ENCODE measurements at places on chromosomes 2 and 18.

DNA sequence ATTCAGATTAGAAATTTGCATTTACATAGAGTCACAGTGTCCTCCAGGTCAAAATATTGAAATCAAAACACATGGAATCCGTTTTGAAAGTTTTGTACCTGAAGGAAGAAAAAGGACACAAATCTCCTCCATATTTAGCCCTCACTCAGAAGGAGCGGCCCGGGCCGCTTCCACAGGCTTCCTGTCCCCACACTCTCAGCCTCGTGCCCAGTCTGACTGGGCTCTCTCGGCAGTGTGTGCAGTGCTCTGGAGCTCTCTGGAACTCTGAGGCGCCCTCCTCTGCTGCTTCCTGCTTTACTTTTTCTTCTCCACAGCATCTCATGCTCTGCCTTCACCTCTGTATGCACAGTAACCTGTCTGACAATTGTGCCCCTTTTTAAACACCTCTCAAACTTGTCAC lies 22.2 kb upstream of the ZFP36L2 start:
- no peak for DNase-seq

GRCh38 chr2:48543895-48544294 lies 13.9 kb downstream of the STON1 start:
- no peak for DNase-seq

DNA sequence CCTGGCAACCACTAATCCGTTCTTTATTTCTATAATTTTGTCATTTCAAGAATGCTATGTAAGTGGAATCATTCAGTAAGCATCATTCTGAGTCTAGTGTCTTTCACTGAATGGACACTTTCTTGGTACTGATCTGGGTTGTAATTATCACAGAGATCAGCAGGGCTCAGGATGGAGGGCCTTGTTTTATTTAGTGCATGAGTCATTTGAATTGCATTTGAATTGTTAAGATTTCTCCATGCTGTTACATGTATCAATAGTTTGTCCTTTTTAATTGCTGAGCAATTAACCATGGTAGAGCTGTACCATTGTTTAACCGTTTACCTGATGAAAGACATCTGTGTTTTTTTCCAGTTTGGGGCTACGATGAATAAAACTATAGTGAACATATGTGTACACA lies 256.4 kb downstream of the THSD7B start:
- no peak for DNase-seq

GRCh38 chr18:55522011-55522410 lies 66.0 kb downstream of the TCF4 start:
- no peak for DNase-seq

DNA sequence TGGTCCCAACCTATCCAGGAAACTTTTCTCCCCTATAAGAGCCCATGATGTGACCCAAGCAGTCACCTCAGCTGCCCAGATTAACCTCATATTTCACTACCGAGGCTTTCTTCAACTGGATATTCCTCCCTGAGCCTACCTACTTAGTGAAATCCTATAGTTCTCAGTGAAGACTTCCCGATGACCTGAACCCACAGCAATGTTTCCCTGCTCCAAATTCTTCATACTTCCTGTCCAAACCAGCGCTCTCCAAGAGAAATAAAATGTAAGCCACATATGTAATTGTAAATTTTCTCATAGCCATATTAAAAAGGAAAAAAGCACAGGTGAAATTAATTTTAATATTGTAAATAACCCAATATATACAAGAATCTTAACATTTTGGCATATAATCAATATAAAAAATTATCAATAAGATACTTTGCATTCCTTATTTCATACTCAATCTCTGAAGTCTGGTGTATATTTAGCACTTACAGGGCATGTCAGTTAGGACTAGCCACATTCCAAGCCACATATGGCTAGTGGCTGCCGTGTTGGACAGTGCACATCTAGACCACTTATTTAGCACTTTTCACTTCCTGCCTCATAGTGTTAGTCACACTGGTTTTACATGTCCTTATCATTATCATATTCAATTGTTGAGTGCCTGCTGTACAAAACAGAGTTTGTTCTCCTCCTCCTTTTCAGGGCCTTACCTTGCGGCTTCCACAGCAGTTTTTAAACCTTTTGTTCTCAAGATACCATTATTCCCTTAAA lies 1.9 kb upstream of the STAT4 start:
- DNase-seq: no peak

- no peak for DNase-seq
Measured at GRCh38 chr2:123851281-123851680, 173.8 kb upstream of the CNTNAP5 start.

DNA sequence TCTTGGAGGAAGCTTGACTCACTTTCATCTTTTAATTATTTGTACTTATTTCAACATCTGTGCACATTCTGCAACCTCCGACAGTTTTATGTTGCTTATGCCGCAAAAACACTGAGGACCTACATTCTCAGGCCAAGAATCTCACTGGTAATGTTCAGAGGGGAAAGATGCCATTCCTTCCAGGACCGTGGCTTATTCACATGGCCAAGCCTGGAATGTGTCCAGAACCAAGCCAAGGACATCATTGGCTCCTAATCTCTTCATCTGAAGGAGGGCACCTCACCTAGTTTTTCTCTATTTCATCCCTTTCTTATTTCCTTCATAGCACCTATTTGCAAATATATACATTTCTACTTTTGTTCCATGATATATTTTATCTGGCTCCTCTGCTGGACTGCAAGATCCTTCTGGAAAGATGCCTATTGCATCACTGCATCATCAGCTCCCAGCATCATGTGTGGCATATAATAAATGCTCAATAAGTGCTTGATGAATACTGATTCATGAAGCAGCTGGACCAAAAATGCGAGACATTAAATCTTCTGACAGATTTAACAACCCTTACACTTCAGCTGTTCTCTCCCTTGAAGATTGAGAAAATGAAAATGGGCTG lies 377.1 kb downstream of the TNS1 start:
- no peak for DNase-seq

DNA sequence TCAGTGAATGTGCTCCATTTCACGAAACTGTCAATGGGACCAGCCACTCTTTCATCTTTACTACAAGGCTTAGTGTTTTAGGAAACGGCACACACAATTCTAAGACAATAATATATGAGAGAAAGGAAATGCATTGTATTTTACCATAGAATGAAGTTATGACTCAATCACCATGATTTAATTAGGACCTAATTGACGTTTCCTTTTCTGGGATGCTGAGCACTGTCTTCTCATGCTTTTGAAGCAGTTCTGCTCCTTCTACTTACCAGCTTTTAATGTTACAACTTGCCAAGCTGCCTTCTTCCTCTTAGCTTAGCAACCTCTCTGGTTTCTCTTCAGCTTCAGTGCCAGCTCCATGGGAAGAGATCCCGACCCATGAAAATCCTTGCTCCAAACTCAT lies 94.3 kb upstream of the SERPINE2 start:
- DNase-seq: no peak

DNA sequence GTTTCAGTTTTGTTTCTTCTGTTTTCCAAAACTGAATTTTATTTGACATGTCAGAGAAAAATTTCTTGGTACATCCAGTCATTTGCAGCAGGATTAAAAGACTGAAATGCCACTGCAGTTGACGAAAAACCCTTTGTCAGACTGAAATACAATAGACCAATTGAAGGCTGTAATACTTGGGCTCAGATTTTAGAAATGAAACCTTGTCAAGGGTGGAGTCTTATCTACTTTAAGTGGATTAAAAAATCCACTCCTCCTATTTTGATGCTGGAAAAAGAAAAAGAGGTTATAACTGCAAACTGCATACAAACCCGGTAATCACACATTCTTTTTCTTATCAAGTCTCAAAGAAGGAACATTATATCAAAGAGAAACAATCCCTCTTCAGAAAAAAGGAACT lies 80.2 kb upstream of the NEUROD1 start:
- no peak for DNase-seq

GRCh38 chr2:67876176-67876575 lies 186.6 kb downstream of the C1D start:
- DNase-seq: no peak

- DNase-seq: no peak
Measured at GRCh38 chr18:23226391-23226790, 91.1 kb downstream of the CABLES1 start.

GRCh38 chr2:227186751-227187150 lies 22.3 kb downstream of the COL4A3 start:
- DNase-seq: no peak

DNA sequence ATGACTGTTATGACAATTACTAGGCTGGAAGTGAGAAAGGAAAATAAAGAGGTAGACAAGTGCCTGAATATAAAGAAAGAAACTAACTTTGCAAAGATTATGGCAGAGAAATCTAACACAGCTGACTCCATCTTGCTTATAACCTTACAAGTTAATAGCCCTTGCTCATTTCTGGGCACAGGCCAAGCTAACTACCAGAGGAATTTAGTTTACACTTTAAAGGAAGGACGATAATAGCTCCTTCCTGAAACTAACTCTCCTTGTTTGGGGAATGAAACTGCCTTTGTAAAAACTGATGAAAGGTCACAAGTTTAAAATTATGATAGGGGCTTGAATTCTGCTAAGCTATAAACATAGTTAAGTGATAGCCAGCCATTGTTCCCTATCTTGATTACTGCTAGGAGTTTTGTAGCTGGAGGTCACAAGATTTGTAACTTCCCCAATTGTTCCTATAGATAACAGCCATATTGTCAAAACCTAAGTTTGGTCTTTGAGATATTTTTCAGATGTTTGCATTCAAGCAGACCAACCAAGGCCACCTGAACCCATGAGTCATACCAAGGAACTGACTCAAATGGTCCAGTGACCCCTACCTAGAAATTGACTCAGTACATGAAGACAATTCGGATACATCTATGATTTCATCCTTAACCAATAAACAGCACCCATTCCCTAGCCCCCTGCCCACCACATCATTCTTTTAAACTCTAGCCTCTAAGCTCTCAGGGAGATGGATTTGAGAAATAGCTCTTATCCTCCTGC lies 209.2 kb upstream of the LRATD1 start:
- DNase-seq: no peak

DNA sequence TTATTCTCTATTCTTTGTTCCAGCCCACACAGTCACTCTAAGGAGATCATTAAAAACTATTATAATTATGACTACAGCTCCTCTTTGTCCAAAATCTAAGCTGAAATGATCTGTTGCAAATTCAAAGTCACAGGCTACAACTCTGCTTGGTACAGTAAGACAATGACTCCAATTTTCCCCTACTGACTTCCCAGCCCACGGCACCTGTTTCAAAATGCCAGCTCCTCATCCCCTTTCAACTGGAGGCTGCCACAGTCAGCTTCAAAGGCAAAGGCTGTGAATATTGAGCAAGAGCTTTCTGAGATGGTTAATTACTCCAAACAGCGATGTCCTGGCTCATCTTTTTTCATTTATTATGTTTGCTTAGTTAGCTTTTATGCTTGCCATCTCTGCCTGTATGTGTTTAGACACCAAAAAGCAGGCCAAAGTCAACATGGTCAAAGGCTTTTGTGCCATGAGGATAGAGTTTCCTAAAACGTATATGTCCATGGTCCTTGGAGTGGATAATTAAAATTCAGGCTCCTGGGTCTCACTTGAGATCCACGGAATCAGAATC lies 141.1 kb downstream of the DOCK10 start:
- DNase-seq: no peak

- no peak for DNase-seq
Measured at GRCh38 chr18:3217948-3218647, 1.7 kb downstream of the MYOM1 start.

DNA sequence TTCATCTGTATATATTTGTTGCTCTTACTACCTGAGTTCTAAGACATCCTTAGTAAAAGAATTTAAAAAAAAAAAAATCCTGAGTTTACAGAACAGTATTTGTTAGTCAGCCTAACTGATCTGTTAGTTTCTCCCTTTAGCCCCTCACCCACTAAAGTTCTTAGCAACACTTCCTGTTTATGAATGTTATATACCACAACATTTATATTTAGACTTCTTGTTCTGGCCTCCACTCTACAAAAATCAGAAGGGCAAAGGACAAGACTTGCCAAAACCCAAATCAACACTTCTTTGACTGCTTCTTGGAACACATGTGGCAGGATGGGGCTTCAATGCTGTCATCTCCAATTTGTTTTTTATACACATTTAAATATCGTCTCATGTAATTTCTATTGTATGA lies 71.1 kb downstream of the MGAT5 start:
- DNase-seq: no peak

DNA sequence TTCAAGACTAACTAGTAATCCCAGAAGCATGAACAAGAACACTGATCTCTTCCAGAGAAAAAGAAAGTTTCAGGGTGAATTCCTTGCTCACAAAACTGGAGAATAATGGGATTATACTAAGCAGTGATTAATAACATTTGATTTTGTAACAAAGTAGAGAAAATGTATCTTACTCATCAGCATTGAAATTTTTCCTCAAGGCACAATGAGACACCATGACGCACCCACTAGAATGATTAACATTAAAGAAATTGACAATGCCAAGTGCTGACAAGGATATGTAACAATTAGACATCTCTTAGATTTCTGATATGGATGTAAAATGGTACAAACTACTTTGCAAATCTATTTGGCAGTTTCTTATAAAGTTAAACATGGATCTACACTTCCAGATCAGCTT lies 101.1 kb upstream of the EPHA4 start:
- DNase-seq: no peak

DNA sequence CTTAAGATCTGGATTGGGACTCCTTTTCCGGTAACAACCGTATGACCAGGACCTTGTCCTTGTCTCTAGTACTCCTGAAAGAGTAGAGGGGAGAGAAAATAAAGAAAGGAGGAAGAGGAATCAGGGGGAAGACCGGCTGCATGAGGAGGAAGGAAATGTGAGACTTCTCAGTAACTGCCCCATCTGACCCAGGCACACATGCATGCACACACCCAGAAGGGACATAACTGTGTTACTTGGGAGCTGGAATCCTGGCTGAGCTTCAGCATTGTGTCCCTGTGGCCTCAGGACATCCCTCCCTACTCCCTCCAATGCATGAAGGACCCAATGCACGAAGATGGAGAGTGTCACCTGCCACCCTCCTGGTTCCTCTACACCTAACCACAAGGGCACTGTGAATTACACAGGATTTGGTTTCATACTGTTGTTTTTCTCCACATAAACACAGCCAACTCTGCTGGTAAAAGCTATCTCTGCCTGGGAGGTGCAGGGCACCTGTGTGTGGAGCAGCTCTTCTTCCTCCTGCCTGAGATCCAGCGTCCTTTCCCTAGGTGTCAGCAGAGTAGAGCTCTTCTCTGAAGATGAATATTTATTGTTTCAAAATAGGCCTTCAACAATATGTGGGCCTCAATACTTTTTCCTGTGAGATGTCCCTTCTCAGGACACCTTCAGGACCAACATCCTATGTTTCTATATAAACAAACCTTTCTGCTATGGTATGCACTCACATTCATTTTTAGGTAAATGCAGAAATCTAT lies 574.1 kb upstream of the ID2 start:
- no peak for DNase-seq

GRCh38 chr2:45901468-45902032 lies 250.1 kb downstream of the PRKCE start:
- DNase-seq: no peak

All from activated naive CD4-positive, alpha-beta T cell (primary cell).